ENCODE measurements at places on chromosomes 16 and 17.

GRCh38 chr16:48330841-48331192, 54.4 kb downstream of the SIAH1 start:
- DNase-seq = no peak

DNA sequence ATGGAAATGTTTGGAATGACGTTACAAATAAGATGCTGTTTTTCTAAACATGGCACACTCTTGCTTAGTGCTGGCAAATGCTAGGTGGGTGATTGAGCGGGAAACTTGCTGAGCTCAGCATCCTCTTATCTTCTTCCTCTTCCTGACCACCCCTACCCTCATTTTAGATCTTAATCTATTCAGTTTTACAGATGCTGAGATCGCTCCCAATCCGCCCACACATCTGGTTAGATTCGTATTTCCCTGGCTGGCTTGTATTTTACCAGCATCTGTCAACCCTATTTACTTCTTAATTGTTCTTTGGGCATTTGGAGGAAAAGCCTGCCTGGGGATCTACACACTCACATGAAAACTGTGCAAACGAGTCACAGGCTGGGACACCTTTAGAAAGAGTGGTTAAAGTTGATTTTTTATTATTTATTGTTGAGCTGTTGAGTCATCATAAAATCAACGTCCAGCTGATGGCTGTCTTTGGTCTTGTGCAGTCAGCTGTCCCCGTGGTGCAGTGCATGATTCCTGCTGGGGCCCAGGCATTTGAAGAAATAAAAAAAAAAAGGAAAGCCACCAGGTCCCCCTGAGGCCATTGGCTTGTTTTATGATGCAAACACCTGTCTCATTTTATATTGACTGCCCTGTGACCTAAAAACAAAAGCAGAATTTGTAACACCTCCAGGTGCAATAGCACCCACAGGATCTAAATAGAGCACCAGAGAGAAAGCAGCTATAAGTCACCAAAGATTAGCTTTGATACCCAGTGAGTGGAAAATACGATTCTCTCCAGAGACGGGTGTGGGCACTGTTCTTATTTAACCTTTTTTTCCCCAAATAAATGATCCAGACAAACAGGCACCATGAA, 258.6 kb downstream of the HS3ST3B1 start:
- DNase-seq = no peak

DNA sequence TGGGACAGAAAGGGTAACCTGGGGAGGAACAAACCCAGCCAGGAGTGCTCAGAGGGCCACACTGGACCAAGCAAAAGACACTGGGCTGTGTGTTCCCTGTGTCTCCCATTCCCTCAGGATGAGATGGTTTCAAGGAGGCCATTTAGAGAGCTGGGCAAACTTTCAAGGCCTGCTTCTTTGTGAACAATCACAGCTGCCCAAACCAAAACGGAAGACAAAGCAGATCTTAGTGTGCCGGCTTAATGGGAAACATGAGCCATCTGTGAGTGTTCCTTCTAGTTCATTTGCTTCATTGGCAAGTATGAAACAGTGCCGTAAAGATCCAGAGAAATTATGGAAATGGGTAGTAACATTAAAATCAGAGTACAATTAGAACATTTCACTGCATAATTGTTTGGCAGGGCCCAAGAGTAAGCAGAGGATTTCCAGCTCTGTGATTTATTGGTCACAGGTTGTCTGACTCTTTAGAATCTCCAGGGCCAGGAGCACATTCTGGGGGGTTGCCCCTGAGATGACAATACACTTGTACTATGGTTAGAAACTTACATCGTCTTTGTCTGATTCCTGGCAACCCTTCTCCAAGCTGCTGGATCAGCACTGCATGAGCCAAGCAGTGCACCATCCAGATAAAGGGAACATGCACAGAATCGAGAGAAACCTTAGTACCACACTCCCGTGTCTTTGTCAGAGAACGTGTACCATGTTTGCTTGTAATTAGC, 412.1 kb downstream of the RBFOX1 start:
- no peak for DNase-seq

DNA sequence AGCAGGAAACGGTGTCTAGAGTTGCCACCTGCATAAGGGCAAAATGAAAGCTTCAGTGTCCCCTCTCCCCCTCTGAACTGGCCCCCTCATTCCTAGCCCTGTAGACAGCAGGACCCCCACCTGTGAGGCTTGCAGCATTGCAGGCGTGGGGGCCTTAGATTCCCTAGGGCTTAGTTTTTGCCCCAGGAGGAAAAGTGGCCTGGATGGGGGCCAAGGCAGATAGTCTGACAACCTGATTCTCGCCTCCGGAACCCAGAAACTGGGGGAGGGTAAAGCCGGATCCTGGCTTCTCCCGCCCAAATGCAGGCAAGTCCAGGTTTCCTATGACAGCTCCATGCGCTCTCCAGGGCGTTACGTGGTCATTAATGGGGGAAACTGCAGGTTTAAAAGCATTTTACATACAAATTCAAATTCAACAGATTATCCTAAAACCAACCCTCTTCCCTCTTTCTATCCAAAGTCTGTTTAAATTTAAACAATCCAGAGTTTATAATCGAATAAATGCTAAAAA, 678 bp upstream of the HOXB6 start:
- DNase-seq = no peak

- no peak for DNase-seq
These were observed 3.7 kb upstream of the ZNF469 start for GRCh38 chr16:88378836-88379693.

DNA sequence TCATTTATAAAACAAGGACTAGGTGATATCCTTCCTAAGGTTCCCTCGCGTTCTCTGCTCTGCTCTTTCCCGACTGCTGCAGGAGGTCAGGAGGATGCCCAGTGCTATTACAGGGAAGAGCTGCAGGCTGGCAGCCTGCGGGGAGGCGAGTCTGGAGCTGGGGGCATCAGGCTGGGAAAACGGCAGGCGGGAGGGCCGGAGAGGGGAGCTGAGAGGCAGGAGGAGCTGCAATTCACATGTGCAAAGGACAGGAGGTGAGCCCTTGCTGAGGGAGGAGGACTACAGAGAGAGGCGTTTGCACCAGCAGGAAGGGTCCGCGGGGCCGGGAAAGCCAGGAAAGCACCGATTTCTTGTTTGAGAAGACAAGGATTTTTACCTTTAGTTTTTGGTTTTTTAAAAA, 8.1 kb downstream of the ADAD2 start:
- no peak for DNase-seq

GRCh38 chr17:40432864-40433528, 10.3 kb upstream of the IGFBP4 start:
- DNase-seq = peak; percentile 57

DNA sequence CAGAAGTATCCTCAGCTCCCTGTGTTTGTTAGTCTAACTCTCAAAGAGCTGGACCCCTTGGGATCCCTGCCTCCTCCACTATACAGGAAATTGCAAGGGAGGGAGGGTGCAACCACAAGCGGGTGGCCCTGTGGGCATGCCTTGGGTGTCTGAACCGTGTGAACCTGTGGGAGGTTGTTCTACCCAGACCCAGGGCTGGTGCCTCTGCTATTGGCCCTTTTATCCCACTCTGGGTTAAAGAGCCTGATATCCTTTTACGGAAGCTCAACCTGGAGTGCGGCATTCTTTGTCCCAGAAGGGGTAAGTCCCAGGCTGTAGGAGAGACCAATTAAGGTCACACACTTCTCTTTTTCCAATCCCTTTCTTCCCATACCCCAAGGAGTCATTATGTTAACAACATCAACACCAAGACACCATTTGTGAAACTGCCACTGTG, 53.4 kb downstream of the ARSG start:
- no peak for DNase-seq

Data from fibroblast of skin of right quadriceps (primary cell).